ENCODE measurements at places on chromosomes 13 and 19.

DNA sequence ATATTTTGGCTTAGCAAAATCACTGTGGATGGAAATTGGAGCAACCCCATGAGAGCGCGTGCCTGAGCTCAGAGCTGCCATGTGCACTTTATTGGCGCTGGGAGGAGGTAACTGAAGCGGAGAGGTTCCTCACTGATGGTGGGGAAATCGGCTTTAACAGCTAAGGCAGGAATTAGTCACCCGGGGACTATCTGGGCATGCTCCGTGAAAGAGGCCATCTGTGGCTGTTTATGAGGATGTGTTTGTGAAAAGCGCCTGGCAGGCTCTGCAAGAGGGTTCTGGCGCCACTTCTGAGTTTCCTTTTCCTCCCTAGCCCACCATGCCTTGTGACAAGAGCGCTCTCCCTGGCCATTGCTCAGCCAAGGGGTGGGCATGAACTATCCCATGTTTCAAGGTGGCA lies 815.6 kb downstream of the UQCRFS1 start:
- DNase-seq, result no peak

DNA sequence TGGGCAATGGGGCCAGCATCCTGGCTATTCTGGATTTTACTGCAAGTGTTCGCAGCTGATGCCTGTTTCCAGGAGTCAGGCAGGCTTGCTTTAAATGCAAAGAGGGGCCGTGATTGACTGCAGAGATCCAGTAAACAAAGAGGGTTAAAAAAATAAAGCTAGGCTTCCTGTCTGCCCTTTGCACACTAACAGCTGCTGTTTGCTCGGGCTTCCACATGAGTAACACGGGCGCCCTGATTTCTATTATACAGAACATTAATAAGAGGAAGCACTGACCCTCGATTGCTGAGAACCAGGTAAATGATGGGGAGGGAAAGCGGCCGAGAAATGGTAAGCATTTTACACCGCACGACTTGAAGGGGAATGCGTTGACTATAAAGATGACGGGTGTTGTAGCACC lies 254.2 kb upstream of the ZNF507 start:
- no peak for DNase-seq

DNA sequence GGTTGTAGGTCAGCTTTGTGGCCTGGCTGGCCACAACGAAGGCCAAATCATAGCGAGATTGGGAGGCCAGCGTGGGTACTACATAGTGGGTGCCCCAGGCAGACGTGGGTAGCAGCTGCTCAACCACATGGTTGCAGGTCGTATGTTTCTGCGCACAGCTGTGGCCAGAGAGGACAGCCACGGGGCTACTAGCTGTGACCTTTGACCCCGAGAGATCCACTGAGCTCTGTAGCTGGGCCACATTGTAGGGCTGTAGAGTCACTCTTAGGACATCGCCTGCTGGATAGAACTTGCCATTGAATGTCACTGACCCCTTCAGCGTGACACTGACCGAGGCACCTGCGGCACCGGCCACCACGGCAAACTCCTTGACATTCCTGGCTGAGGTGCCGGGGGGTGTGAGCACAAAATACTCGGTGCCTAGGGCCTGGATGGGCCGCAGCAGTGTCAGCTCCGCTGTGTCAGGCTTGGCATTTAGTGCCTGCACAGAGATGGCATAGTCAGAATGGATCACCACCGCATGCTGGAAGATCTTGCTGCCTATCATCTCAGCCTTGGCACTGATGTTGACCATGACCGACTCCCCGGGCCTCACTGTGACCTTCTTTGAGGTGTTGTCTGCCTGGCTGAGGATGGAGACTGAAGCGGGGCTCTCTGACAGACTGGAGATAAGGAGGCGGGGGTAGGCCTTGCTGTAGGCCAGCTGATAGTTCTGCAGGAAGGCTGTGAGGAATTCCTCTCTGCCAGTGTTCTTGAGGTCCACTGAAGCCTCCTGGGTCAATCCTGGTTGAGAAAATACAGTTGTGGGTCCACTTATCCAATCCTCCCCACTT lies 6.7 kb downstream of the FCGBP start:
- DNase-seq, result no peak

DNA sequence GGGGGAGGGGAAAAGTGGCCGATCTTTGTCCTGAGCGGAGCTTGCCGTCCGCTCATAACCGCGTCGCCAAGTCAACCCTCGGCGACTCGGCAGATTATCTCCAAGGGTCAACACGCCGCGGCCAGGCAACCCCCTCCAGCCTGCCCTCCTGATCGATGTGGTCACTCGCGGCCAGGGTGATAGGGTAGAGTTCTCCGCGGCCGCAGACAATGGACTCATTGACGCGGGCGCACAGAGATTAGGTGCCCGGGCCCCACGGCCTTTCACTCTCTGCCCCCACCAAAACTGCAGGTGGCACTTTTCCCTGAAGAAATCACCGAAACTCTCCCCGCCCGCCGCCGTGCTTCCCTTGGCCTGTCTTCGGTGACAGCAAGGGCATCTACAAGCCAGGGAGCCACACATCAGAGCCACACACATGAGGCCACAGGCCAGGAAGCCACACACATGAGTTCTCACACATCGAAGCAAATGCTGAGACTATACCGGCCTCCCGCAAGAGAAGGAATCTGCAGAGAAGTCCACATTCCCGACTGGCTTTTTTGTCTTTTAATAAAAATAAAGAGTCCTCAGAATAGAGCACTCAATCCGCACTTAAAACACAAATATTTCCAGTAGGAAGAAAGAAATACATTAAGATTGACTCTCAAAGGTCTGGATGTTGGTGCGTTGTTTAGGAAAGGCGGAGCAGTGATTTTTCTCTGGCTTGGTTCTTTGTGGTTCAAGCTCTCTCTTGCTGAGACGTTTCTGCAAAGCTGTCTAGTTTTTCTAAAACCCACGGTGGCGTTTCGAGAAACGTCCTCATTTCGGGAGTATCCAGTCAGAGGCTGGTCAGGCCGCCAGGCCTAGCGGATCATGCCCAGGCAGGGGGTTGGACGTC lies 1.5 kb upstream of the PDX1 start:
- no peak for DNase-seq

- no peak for DNase-seq
Measured at GRCh38 chr19:11418094-11418548, 993 bp downstream of the RGL3 start.

- DNase-seq, result peak; percentile 74
Measured at GRCh38 chr19:6802336-6803035, 30.0 kb downstream of the VAV1 start.

GRCh38 chr19:29779921-29780320 lies 31.9 kb upstream of the CCNE1 start:
- DNase-seq, result no peak

DNA sequence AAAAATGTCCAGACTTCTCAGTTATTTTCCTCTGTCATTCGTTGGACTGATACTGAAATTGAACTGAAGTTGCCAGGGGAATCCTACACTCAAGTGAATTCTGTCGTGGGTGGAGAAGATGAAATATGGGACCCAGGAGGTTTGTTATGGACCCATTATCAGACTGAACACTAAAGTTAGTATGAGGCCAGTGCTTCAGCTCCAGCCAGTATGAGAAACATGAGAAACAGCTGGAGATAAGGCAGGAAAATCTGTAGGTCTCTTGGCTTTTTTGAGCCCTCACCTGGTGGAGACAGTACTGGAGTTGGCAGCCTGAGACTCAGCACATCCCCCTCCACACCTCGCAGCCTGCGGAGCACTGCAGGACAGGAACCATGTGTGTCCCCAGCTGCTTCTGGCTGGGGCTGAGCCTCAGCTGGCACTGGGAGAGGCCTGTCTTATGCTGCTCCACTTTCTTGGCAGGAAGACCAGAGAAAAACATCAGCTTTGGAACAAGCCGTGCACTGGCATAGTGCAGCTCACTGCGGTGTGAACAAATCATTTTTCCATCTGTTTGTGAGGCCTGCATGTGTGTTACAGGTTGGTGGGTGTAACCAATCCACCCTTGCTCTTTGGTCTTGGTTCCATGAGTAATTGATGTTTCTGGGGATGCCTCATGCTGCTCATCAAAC lies 641.0 kb downstream of the FGF9 start:
- no peak for DNase-seq

DNA sequence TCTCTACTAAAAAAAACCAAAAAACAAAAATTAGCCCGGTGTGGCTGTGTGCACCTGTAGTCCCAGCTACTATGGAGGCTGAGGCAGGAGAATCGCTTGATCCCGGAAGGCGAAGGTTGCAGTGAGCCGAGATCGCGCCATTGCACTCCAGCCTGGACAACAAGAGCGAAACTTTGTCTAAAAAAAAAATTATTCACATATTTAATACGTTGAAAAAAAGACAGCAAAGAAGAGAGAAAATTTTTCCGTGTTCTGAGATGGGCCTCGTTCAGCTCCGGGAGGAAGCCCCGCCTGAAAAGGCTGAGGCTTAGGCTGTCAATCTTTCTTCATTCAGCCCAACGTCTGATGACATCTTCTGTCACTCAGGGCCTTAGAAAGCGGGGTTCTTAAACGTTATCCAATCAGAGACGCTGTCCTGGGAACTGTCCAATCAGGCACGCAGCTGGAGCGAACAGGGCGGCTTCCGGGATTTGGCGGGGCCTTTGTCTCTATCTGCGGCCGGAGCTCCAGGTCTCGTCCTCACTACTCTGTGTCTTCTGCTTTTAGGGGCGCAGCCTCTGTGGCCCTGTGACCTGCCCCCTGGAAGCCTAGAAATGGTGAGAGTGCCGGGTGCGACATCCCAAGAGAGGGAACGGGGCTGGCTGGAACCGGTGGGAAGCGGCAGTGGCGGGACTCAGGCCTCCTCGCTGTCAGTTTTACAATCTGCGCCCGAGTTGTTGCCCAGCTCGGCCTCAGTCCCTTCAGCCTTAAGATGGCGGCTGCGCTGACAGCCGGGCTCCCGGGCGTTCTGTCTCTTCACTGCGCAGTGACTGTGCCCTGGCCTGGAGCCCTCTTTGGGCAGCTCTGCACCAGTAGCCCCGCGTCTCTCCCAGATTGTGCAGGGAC lies at the start of gene ZNF726:
TSS of gene ZNF726 (plus strand) at position 485 of the 885 bp plus-strand sequence. CDS start at position 594, 109 bp downstream.
- peak; percentile 87 for DNase-seq

DNA sequence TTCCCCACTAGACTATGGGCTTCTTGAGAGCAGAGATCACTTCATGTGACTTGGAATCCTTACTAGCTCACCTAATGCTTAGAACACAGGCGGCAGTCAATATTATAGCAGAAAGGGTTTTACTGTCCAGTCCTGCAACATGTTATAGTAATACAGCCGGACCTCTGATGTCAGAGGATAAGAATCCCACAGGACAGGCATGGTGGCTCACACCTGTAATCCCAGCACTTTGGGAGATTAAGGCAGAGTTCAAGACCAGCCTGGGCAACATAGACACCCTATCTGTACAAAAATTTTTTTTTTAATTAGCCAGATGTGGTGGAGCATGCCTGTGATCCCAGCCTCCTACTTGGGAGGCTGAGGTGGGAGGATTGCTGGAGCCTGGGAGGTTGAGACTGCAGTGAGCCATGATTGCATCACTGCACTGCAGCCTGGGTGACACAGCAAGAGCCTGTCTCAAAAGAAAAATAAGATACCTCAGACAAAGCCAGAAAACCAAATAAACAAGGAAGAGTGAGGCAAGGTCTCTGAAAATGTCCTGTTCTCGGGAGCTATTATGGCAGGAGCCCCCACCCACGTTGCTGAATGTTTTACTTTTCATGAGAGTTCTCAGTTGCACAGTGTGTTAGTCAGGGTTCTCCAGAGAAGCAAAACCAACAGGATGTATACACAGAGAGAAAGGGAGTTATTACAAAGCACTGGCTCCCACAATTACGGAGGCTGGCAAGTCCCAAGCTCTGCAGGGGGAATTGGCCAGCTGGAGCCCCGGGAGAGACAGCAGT lies 100.8 kb downstream of the UBL3 start:
- no peak for DNase-seq

DNA sequence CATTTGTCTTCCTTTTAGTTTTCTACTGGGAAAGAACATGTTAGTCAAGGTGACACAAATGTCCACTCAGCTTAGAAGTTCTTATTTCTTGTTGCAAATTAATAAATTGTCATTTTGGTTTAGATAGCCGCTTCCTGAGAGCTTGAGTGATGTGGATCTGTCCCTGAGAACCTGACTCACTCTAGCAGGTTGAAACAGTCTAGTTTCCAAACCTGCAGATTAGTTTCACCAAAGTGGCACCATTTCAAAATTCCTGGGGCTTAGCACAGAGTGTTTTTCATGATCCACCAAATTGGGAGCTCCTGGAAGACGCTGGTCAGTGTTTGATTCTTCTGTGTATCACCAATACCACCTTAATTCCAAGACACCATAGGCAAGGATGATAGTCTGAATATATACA lies 119.4 kb upstream of the TSC22D1 start:
- no peak for DNase-seq

GRCh38 chr13:90455067-90455466 lies 892.4 kb upstream of the MIR17HG start:
- no peak for DNase-seq

GRCh38 chr13:28282451-28282850 lies 144.1 kb downstream of the PAN3 start:
- DNase-seq, result no peak

- DNase-seq, result no peak
Measured at GRCh38 chr13:74115133-74115532, 19.1 kb downstream of the KLF12 start.
